ENCODE measurements at places on chromosomes 2 and 18.

- DNase-seq, result no peak
Measured at GRCh38 chr18:12027046-12027445, 45.7 kb downstream of the IMPA2 start.

GRCh38 chr2:239387811-239388210 lies 13.0 kb downstream of the HDAC4 start:
- no peak for DNase-seq

DNA sequence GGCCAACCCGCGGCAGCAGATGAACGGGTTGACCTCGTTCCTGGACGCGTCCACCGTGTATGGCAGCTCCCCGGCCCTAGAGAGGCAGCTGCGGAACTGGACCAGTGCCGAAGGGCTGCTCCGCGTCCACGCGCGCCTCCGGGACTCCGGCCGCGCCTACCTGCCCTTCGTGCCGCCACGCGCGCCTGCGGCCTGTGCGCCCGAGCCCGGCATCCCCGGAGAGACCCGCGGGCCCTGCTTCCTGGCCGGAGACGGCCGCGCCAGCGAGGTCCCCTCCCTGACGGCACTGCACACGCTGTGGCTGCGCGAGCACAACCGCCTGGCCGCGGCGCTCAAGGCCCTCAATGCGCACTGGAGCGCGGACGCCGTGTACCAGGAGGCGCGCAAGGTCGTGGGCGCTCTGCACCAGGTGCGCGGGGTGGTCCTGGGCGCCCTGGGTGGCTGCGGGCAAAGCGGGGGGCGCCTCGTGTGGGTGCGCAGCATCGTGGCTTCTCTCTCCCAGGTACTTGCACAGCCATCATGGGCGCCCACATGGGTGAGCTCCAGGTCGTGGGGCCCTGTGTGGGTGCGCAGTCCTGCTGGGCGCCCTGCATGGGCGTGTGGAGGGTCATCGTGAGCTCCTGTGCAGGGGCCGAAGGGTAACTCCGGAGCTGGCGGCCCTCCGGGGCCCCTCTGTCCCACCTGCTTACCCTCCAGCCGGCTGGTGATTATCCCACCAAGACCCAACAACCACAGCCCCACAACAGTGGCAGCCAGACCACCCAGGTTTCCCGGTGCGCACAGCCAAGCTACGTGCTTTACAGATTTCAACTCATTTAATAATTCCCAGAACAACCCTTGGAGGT lies 64.2 kb downstream of the TPO start:
- DNase-seq, result no peak

DNA sequence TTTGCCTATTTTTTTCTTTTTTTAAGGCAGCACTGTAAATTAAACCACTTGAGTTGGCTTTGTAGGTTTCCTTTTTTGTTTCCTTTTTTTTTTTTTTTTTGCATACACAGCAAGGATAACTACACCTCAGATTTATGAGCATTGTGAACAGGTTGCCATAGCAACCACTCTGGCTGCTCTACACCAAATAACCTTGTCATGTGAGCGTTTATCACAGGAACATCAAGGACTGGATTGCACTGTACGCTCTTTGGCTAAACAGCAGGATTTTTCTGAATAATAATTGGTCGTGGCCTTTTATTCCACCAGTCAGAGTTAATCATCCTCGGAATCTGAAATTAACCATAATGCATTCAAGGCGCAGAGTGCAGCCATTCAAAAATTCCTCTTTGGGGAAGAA lies 199.1 kb upstream of the SLC14A2 start:
- no peak for DNase-seq

DNA sequence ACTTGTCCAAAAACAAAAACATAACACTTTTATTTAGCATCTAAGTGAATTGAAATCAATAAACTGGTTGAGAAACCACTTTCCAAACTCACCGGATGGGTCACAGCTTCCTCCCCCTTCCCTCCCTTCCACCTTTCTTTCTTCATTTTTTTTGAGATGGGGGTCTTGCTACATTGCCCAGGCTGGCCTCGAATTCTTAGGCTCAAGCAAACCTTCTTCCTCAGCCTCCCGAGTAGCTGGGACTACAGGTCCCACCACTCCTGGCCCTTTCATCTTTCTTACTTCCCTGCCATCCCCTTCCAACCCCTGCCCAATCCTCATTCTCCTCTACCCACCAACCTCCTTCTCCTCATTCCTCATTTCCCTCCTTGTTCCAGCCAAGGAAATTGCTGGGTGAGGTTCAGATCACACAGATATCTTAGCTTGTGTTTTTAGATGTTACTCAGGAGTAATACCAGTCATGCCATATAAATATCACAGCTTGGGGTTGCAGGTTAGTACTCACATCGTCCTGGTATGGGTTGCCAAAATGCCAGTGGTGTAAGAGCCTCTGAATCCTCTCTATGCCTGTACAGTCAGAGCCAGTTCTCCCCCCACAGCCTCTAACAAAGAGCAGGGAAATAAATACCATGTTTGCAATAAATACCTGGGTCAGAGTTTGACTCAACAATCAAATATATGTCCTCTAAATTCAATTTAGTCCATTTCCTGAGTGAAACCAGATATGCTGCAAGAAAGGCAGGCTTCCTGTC lies 132.7 kb upstream of the NDUFV2 start:
- no peak for DNase-seq

DNA sequence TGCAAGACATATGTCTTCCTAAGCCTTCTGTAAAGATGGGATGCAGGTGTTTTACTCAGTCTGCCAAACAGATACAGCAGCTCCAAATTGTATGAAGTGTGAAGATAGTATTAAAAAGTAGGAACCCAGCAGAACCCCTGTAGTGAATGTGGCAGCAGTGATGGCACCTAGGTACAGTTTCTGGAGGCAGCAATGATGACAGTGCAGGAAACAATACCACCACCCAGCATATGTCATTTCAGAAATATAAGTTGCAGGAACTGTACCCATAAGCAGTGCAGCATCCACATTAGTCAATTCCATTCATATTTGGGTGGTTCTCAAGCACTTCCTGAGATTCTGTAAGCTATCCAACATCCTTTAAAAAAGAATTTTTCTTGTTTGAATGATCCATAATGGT lies 46.7 kb upstream of the ATP5MC3 start:
- DNase-seq, result no peak

DNA sequence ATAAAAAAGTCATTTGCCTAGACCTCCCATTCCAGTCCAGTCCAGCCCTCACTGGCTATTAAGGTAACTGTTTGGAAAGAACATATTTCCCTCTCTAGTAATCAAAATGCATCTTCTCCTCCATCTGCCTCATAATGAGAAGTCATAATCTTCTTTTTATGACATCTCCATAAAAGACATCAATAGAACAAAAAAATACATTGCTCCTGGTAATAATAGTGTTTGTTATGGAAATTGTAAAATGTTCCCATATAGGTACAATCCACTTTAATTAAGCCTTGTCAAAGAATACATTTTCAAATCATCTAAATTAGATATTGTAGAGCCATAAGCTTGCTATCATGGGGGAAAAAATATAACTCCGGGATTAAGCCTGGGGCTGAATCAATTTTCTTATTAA lies 461.6 kb downstream of the LRATD1 start:
- DNase-seq, result no peak

- DNase-seq, result no peak
Measured at GRCh38 chr2:115183144-115183543, 740.7 kb downstream of the DPP10 start.

DNA sequence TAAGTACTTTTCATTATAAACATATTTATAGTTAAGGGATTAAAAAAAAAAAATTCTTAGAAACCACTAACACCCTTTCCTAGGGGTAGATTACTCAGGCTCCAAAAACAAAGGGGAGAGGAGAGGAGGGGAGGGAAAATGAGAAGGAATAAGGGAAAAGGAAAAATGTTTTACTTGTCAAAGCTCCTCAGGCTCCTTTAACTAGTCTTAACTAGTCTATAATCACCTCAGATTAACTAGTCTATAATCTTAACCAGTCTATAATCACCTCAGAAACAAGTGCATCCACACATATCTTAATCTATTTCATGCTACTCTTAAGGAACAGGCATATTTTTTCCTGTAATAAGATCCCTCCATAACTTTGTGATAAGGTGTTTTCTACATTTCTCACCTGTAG lies 76.4 kb downstream of the KANSL1L start:
- no peak for DNase-seq

- DNase-seq, result no peak
Measured at GRCh38 chr2:68287580-68288441, 31.9 kb downstream of the CNRIP1 start.

DNA sequence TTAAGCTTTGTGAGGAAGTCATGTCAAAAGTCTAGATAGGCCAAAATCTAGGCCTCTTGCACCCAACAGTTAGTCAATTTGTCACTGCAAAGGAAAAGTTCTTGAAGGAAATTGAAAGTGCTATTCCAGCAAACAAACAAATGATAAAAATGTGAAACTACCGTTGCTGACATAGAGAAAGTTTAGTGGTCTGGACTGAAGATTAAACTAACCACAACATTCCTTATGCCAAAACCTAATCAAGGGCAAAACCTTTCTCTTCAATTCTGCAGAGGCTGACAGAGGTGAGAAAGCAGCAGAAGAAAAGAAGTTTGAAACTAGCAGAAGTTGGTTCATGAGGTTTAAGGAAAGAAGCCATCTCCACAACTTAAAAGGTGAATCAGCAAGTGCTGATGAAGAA lies 44.0 kb upstream of the LRRTM4 start:
- no peak for DNase-seq

DNA sequence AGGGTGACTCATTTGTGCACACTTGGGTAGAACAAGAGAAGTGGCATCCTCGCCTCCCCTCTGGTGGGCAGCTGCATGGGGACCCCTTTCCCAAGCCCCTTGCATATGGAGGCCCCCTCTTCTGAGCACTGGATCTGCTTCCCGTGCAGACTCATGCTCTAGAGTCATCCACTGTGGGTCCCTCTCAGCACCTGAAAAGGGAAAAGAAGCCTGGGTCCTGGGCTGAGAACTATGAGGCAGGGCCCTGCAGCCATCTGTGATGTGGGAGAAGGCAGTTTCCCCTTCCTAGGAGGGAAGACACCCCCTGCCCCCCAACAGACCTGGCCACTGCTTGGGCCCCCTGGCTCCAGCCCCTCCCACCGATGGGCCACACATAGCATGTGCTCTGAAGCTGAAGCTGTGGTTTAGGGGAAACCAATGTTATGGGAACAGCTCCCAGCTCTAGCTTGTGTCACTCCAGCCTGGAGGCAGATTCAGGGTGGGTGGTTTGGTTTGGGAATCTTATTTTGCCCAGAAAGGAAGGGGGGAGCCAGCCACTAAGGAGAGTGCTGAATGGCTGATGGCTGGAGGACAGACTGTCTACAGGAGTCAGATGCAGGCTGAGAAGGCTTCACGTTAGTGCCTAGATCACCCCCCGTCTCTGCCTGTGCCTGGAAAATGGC lies 172.8 kb downstream of the GLI2 start:
- DNase-seq, result no peak

DNA sequence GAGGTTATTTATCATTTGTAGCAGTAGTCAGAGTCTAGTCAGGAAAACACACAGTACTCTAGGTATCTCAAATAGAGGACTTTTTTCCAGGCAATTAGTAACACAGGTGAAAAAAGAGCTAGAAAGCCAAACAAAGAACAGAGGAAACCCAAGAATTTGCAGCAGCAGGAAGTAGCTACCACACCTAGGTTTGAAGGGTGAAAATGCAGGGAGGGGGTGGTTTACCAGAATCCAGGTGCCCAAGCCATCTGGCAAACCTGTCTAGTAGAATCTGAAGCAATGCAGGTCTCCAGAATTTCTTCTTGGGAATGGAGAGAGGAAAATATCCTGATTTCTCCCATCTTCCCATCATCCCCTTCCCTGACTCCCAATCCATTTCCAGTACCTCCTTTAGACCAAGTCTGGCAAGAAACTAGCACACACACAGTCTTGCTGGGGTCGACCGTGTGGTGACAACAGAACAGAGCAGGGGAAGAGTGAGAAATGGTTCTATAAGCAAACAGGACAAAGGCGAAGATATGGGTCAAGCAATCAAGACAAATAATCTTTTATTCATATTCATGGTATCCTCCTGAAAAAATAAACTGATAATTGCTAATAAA lies 231.9 kb upstream of the MMADHC start:
- DNase-seq, result no peak

All from activated CD4-positive, alpha-beta T cell treated with anti-CD3 and anti-CD28 coated beads, Interleukin-2, amount 50 U/mL, for 24 hours (primary cell).